A172 (cell line): ENCODE measurements at places on chromosomes 3 and 15. TPM values are rescaled to one million over a fixed set of nuclear protein-coding genes. Genes with fewer than 3 reads are reported as not detected.

Gene RAB6B
- 0.33 and 1.3 TPM in 2 replicates for total RNA-seq

Gene GOLGA6D
- total RNA-seq, result not detected in 2 replicates

Gene THPO
- total RNA-seq, result 0.14 and 0.43 TPM in 2 replicates

Gene GOLGA8H
- 0.41 and 1.6 TPM in 2 replicates for total RNA-seq

Gene SKIL
- total RNA-seq, result 51.3 and 56.8 TPM in 2 replicates

Gene IL5RA
- total RNA-seq, result not detected in 2 replicates

Gene ZNF80
- total RNA-seq, result not detected in 2 replicates

Gene SLC2A2
- total RNA-seq, result 0.07 TPM in 2 replicates
